ENCODE measurements at places on chromosomes 7 and 10. TPM values are rescaled to one million over a fixed set of nuclear protein-coding genes. Genes with fewer than 3 reads are reported as not detected.

SAP25 gene
- total RNA-seq, result 0.52 TPM

RBP4 gene
- not detected for total RNA-seq

GIMAP2 gene
- total RNA-seq, result 3.1 TPM

CNPY1 gene
- total RNA-seq, result not detected

CRHR2 gene
- not detected for total RNA-seq

ASB10 gene
- total RNA-seq, result not detected

NPFFR1 gene
- total RNA-seq, result not detected
